ENCODE measurements at places on chromosomes 1 and 21. TPM values are rescaled to one million over a fixed set of nuclear protein-coding genes. Genes with fewer than 3 reads are reported as not detected.

The S100A7A gene
- total RNA-seq, result not detected

The FCRL1 gene
- not detected for total RNA-seq

The TCP10L gene
- 2.7 TPM for total RNA-seq

The AMPD1 gene
- total RNA-seq, result not detected

The TSPAN2 gene
- total RNA-seq, result 1.2 TPM

The ESRRG gene
- total RNA-seq, result 3.3 TPM

The IER5 gene
- total RNA-seq, result 13.1 TPM

The RBM11 gene
- 13.8 TPM for total RNA-seq

The SPATA45 gene
- total RNA-seq, result not detected

The EDN2 gene
- total RNA-seq, result 0.78 TPM

The ARTN gene
- 1.4 TPM for total RNA-seq

Data from tibial nerve (tissue), 4 donors.